ENCODE measurements at places on chromosomes 11 and 22.

GRCh38 chr22:25366408-25366807 is 147.0 kb downstream of the CRYBB2 start:
- no peak for DNase-seq

- DNase-seq: no peak
These were observed 10.1 kb downstream of the RAG1 start for GRCh38 chr11:36577859-36578258.

DNA sequence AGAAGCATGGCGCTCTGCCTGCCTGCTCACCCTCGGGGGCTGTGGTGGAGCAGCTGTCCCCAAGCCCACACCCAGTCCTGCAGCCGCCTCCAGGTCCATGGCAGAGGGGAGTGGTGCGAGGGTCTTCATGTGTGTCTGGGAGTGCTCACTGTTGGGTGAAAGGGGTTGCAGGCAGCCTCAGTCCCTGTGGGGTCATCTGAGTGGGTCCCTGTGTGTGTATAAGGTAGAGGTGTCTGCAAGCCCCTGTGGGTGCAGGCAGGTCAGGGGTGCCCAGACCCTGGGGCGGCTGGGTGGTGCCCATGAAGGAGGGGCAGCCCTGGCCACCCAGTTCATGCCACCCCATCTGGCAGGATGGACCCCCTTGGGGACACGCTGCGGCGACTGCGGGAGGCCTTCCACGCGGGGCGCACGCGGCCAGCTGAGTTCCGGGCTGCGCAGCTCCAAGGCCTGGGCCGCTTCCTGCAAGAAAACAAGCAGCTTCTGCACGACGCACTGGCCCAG is 4.9 kb downstream of the ALDH3B1 start:
- no peak for DNase-seq

- no peak for DNase-seq
These were observed 32.4 kb upstream of the PDGFB start for GRCh38 chr22:39277142-39277607.

- no peak for DNase-seq
These were observed 12.0 kb upstream of the TTLL12 start for GRCh38 chr22:43198936-43199335.

GRCh38 chr11:73047773-73048371 is 94.2 kb downstream of the FCHSD2 start:
- DNase-seq: no peak

- DNase-seq: no peak
These were observed 24.2 kb downstream of the PARVG start for GRCh38 chr22:44204739-44205515.

- DNase-seq: no peak
These were observed 169.9 kb downstream of the COMMD9 start for GRCh38 chr11:36119300-36119699.

- no peak for DNase-seq
These were observed 11.5 kb upstream of the SPI1 start for GRCh38 chr11:47389577-47390421.

- DNase-seq: no peak
These were observed 32.3 kb downstream of the MRGPRD start for GRCh38 chr11:68948496-68948895.

All from left kidney (tissue), 8 donors.